ENCODE measurements at places on chromosomes 3 and 15. TPM values are rescaled to one million over a fixed set of nuclear protein-coding genes. Genes with fewer than 3 reads are reported as not detected.
A peak's percentile ranks its signal among the peaks of the same experiment; 100 is the strongest.

The ARL14 gene
- total RNA-seq, result 0.32 TPM

The HESX1 gene
- 0.80 TPM for total RNA-seq

The ITIH4 gene
- 2.1 TPM for total RNA-seq

The C3orf52 gene
- 3.3 TPM for total RNA-seq

- peak; percentile 33 for ATAC-seq
These were observed 518 bp downstream of the OXSR1 start for GRCh38 chr3:38165722-38166387.

DNA sequence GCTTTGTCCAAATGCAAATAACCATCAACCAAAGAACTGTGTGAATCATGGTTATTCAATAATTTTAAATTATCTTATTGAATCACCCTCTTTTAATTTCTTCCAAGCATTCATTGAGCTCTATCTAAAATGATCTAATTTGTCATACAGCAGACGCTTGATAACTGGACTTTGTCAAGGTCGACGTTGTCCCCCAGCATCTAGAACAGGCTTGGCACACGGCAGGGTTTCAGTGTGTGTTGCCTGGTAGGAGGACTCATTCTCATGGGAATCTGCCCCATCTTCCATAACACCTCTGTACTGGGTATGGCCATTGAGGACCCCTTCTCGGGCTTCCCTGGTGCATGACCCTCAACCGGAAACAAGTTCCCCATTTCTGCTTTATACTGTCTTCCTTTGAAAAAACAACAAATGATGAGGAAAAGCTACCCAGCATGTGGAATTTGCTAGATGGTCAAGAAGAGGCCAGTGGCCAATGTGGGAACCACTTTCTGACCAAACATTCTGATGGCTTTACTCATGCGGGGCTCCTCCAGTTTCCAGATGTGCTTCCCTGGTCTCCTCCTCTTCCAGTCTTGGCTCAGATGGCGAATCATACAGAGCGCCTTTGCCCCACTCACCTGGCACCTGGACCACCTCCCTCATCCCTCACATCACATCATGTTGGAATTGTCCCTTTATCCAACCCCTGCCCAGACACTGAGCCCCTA, 41.7 kb upstream of the SEC22A start:
- ATAC-seq, result no peak

- no peak for ATAC-seq
These were observed 175.7 kb downstream of the STAG1 start for GRCh38 chr3:136576279-136577009.

- no peak for ATAC-seq
These were observed 79.1 kb downstream of the SLC25A26 start for GRCh38 chr3:66299891-66300290.

DNA sequence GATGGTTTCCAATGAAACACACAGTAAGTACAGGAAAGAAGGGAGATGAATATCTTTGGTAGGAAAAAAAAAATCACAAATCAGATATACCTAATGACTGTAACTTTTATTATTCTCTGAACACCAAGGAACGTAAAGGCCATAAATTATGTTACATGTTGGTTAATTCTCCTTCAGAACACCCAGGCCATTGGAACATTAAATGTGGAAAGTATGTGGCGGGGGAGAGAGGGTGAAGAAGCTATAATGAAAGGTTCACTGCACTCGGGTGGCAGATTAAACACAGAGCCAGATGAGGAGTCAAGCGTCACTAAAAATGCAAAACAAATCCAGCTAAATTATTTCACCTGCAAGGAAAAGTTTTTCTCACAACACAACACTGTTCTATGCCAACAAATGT, 193.8 kb downstream of the FHIT start:
- no peak for ATAC-seq

DNA sequence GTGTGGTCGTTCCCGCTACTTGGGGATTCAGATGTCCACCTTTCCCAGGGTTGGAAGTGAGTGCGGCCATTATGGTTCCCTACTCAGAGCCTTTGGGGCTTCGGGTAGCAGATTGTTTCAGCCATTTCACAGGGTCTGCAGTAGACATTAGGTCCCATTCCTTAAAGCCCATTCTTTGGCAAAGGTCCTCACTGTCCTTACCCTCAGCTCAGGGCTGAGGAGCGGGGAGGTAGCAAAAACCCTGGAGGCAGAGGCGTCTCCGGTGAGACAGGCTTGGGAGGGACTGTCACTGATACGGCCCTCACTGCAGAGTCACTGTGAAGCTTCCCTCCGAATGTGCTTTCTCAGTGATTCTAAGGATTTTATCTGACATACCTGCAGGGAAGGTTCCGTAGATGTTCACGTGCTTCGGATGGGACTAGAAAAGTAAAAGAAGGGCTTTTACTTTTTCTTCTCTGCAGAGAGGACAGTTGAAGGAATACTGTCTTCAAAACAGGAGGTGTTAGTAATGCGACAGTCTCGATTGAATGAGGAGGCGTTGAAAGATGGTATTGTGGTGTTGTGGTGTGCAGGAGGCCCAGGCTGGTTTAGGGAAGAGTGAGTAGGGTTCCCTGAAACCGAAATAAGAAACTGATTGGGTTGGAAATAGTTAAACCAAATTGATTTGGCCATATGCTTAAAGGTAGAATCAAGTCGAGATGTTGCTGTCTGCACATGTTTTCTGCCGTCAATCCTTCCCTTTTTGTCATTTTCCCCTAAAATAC, 630 bp downstream of the ATP6V1A start:
- ATAC-seq, result no peak

DNA sequence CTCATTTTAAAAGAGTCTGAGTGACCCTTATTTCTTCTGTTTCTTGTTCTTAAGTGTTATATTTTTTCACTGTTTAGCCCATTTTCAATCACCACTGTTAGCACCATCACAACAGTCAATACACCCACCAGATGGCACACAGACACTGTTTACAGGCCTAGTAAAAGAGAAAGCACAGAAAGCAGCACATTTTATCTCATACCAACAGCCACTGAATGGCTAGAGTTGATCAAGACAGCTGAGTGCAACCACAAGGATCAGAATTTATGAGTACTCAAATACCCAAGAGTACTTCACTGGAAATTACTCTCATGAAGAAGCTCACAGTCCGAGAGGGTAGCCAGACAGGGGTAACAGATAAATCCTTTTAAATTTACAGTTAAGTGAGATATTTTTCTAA, 127.0 kb downstream of the TFDP2 start:
- no peak for ATAC-seq

DNA sequence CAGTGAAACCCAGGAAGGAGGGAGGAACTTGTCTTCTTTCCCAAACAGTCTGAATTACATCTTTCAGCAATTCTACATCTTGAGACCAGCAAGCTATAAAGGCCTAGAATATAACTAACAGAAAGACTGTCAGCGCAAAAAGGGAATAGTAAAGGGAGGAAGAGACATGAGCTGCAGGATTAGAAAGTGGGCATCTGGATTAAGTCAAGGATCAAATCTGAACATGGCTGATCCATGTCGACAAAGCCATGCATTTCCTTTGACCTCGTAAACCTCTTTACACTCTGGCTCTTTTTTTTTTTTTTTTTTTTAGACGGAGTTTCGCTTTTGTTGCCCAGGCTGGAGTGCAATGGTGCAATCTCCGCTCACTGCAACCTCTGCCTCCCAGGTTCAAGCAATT, 35.4 kb upstream of the KCNMB3 start:
- no peak for ATAC-seq

Measured in esophagus mucosa (tissue), 1 donor.